ENCODE measurements at places on chromosomes 1 and 21. TPM values are rescaled to one million over a fixed set of nuclear protein-coding genes. Genes with fewer than 3 reads are reported as not detected.

ELAPOR1 gene
- total RNA-seq, result 0.51 TPM

DUSP10 gene
- 3.3 TPM for total RNA-seq

NGF gene
- 4.4 TPM for total RNA-seq

TFF1 gene
- total RNA-seq, result 28.6 TPM

U2AF1 gene
- total RNA-seq, result 58.9 TPM

SDC3 gene
- 10.8 TPM for total RNA-seq

RNF19B gene
- 18.9 TPM for total RNA-seq

AMIGO1 gene
- 1.1 TPM for total RNA-seq

ADGRB2 gene
- total RNA-seq, result 8.5 TPM

FCGR2B gene
- total RNA-seq, result not detected

RXFP4 gene
- total RNA-seq, result not detected

HEATR1 gene
- 26.6 TPM for total RNA-seq

TBX15 gene
- total RNA-seq, result 0.10 TPM

PCP4 gene
- total RNA-seq, result not detected

DIO1 gene
- total RNA-seq, result not detected
